Activated CD4-positive, alpha-beta T cell treated with anti-CD3 and anti-CD28 coated beads for 36 hours (primary cell): ENCODE measurements at places on chromosomes 11 and 22.

- DNase-seq: peak; percentile 71
These were observed 844 bp downstream of the PCF11 start for GRCh38 chr11:83157594-83158356.

DNA sequence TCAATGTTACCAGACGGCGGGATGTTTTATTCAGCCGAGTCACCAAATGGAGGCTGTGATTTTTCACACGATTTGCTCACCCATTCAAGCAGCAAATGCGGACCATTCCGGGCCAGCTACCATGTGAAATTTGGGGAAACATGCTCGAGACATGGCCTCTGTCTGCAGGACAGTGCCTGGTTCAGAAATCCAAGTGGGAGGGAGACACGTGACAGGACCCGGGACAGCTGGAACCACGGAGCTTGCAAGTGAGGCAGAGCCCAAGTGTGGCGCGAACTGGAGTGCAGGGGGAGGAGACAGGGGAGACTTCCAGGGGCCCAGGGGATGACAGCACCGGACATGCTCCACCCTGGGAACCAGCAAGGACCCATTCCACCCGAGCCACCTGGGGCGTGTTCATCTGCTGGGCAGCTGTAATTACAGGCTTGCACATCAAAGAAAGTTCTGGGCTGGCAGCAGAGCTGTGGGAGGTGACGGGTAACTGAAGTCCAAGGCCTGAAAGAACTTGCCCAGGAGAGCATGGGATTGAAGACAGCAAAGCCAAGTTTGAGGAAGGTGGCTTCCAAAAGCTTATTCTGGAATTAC lies 16.5 kb downstream of the CERK start:
- DNase-seq: no peak

DNA sequence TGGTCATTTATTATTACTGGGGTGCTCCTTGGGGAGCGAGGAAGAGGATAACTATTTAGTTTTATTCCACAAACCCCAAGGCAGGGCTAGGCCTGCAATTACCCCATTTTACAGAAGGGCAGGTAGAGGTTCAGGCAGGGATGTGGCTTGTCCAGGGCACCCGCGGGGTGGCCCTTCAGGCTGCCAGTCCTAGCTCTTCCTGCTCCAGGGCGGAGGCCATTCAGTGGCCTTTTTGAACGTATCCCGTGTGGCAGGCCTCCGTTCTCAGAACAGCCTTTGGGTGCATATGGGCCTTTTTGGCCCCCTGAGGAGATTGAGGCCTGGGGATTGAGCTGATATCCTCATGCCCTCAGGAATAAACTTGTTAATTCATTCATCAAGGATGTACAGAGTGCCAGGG lies 66.2 kb downstream of the MPPED1 start:
- DNase-seq: no peak

- DNase-seq: no peak
These were observed 49.7 kb upstream of the TTLL12 start for GRCh38 chr22:43236411-43237166.

DNA sequence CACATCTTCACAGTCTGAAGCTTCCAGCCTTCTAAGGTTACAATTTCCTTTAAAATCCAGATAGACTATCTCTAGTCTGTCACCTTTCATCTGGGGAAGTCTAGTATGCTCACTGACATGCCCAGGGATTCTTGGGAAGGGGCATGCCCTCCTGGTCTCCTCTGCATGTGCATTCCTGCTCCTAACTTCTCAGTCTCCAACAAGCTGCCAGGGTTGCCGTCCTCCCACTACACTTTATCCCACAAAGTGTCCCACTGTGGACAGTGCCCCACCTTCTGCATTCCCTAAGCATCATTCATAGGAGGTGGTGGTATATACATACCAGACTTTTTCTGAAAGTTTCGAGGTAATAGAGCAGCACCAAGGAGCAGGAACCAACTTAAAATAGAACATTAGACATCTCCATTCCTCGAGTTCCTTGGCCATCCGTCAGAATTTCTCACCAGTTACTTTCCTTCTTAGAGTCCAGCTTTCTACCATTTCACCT lies 28.7 kb downstream of the EIF3F start:
- DNase-seq: no peak
